Mononuclear cell (primary cell): ENCODE measurements at places on chromosomes 3 and 15. TPM values are rescaled to one million over a fixed set of nuclear protein-coding genes. Genes with fewer than 3 reads are reported as not detected.

The RGMA gene
- 0.10 TPM for total RNA-seq

The PLA2G4D gene
- not detected for total RNA-seq

The MNS1 gene
- total RNA-seq, result not detected

The EPB42 gene
- total RNA-seq, result 0.10 TPM

The TMCC1 gene
- total RNA-seq, result 17.1 TPM

The ALDH1A2 gene
- total RNA-seq, result 2.0 TPM

The ATP13A4 gene
- total RNA-seq, result 1.2 TPM

The PIGZ gene
- total RNA-seq, result 1.0 TPM

The OR5H14 gene
- not detected for total RNA-seq

The FOXL2 gene
- total RNA-seq, result not detected
